ENCODE measurements at places on chromosomes 5 and 9.

DNA sequence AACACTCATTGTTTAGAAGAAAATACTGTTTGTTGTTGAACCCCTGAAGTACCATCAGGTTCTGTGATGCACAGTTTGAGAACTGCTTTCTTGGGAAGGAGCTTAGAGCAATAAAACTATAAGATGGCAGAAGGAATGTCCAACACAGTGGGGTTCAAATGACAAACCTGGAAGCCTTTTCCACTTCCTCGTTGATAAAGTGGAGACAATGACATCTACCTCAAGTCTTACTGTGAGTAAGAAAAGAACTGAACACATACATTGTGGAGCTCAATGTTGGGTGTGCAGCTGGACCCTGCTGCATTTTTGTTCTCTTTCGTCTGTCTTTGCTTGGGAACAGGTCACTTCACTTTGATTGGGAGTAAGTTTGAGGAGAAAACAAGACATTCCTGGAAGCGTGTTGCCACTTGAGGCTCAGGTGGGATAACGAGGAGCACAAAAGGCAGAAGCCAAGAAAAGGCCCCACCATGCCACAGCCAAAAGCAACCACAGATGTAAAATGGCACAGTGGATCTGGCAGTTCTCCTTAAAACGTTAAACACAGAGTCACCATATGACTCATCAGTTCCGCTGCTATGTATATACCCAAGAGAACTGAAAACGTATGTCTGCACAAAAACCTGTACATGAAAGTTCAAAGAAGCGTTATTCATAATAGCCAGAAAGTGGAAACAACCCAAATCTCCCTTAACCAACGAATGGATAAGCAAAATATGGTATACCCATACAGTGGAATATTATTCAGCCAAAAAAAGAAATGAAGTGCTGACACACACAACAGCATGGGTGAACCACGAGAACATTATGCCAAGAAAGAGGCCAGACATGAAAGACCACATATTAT lies 42.9 kb upstream of the SUB1 start:
- DNase-seq: no peak

- no peak for DNase-seq
These were observed 403.0 kb downstream of the HINT1 start for GRCh38 chr5:130762031-130762430.

DNA sequence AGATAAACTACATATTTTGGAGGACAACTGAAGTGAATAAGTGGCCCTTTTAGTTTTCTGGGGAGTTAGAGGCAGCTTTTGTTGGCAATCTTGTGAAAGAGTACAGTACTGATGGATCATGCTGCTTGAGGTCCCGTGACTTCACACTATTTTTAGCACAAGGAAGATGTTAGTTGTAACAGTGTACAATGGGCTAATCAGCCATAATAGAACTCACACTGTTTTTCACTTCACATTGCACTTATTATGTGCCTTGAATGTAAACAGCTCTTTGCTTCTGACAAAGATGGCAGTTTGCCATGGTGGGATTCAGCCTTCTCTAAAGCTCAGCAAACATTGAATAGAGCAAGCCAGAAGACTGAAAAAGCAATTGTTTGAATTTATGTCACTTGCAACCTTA lies 176.7 kb upstream of the ZNF608 start:
- DNase-seq: no peak

DNA sequence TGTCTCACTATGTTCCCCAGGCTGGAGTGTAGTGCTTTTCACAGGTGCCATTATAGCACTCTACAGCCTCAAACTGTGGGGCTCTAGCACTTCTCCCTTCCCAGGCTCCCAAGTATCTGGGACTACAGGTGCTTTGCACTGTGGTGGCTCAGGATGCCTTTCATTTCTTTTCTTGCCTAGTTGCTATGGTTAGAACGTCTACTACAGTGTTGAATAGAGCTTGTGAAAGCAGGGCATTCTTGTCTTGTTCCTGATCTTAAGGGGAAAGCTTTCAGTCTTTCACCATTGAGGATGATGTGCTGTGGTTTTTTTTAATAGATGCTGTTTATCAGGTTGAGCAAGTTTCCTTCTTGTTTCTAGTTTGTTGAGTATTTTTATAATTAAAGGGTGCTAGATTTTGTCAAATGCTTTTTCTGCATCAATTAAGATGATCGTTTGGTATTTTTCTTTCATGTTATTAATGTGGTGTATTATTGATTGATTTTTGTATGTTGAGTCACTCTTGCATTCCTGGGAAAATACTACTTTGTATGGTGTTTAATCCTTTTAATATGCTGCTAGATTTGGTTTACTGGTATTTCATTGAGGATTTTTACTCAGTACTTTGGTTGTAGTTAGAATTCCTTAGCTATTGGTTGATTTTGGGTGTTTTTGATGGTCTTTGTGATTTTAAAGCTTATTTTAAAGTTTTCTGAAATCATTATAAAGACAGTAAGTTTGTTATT lies 35.6 kb downstream of the GPBP1 start:
- no peak for DNase-seq

- no peak for DNase-seq
These were observed 411.9 kb upstream of the ARRDC3 start for GRCh38 chr5:91794856-91795548.

- DNase-seq: no peak
These were observed 759 bp downstream of the GEMIN5 start for GRCh38 chr5:154937186-154937717.

DNA sequence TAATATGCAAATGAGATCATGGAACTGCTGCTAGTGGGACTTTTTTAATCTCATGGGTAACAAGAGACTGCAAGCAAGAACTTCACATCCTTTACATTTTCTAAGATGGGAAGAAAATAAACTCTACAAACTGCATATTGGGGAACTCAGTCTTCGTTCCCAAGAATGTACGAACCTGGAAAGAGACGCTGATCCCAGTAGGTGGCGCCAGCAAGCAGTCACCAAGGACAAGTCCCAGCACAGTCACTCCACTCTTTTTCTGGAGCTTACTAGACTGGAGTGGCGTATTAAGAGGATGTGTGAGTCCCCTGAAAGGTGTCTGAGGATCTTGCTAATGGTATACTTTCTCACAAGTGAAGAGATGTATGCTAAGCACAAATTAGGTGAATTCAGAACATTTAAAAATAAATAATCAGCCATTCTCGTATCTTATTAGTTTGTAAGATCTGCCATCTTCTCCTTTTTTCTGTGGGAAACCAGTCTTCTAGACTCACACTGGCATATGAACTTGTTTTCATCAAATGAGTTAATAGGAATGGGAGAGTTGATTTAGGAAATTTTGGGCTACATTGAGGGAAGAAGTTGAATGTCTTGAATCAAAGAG lies 16.0 kb upstream of the PUM3 start:
- DNase-seq: peak; percentile 34

GRCh38 chr5:56159521-56159947 lies 73.6 kb downstream of the ANKRD55 start:
- no peak for DNase-seq

DNA sequence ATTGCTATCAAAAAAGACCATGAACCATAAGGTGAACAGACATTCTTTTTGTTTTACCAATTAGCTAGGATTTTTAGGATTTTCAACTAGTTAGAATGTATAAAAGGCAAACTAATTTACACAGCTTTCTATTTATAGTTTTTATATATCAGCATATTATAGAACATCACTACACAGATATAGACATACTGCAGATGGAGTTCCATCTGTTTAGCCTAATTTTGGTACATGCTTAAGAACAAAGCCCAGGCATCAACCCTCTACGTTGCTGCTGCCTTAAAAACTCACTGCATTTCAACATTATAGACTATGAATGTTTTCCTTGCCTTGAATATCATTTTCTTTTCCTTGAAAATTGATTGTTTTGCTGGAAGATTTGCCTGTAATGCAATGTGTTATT lies 2227.5 kb upstream of the C9orf72 start:
- DNase-seq: no peak

DNA sequence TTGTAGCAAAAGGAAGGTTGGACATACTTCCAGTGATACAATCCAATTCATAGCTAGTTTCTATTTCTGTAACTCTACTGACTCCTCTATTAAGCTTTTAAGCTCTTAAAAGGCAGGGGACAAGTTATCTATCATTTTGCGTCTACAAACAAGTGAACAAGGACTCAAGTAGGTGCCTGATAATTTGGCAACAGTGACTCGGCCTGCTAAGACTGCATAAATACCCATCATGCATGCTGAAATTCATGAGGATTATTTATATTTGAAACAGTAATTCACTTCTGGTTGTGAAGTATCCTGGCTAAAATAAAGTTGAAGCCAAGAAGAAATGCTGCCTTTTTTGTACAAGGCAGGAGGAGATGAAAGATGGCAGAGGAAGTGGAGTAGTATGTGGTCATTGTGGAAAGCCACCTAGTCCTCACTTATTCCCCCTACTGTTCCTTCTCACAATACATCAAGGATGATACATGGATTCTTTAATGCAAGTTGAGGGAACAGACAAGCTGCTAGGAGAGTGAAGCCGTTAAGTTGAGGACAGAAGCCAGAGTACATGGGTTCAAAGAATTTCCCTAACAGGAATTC lies 74.0 kb downstream of the MRPS27 start:
- DNase-seq: no peak

- DNase-seq: no peak
These were observed 42.5 kb downstream of the KLHL3 start for GRCh38 chr5:137693307-137693950.

GRCh38 chr9:84597131-84597530 lies 72.4 kb upstream of the NTRK2 start:
- DNase-seq: no peak

DNA sequence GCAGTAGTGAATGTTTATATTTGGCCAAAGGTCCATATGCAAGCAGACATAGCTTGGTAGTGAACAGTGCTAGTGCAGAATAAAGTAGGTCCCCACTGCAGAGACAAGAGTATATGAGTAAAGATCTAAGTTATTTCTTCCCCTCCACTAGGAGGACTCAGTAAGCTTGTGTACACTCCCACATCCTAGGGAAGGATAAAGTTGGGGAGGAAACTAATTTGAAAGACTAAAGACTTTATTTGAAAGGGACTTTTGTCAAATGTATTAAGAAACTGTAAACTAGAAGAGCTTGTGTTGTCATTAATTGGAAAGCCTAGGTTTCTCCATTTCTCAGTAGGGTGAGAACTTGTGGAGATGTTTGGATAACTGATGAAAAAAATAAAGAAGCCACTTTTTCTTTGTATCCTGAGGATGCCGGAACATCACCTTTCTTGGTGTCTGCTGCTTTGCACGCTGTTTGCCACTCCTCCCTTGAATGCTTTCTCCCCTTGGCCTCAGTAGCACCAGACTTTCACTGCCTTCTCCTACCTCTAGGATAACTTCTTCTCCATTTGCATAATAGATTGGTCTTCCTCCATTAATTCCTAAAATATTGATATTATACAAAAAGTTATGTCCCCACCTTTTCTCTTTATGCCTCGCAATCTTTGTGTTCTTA lies 329.0 kb downstream of the PARP8 start:
- no peak for DNase-seq

DNA sequence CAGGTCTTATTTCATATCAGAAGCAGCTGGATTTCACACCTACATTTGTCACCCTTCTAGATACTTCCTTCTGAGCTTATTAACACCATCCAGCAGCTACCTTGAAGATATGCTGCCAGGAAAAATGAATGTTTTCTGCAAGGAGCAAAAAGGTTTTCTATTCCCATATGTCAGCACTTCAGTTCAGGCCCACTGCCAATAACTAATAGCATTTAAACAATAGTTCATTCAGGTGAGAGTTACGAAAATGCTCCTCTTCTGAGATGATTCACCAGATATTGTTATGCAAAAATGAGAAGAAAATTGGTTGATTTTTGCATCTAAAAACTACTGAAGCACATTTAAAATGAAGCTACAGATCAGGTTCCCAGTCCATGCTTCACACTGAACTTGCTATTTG lies 56.4 kb upstream of the ISL1 start:
- DNase-seq: no peak

DNA sequence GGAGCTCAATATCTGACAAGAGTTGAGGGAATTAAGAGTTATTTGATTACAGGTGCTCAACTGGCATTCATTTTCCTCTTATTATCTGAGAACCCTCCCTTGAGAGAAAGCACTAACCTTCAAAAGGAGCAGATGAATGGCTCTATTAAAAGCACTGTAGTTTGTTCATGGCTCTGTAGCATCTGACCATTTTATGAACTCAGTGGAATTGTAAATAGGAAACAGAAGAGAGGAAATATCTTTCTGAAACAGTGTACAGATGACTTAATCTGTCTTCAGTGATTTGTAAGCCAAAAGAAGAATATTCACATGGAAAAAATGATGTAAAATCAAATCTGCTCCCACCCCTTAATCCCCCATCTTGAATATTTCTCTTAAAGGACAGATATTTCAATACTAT lies 810.4 kb upstream of the GRAMD2B start:
- no peak for DNase-seq

DNA sequence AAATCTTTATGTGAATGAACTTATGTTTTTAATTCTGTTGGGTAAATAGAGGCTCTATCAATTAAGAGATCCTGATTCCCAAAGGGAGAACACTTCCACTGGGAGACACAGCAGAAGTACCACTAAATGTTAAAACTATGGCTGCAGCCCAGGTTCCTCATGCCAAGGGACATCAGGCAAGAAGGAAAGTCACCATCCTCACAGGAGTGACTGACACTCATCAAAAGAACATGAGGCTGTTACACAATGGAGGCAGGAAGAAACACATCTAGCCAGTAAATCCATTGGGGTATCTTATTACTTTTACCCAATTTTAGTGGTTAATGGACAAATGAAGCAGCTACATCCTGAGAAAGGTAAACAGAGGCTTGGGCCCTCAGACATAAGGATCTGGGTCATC lies 94.4 kb downstream of the MAPKAP1 start:
- no peak for DNase-seq

GRCh38 chr5:91541696-91542095 lies 158.6 kb upstream of the ARRDC3 start:
- DNase-seq: no peak

- no peak for DNase-seq
These were observed 111.2 kb downstream of the UNC13B start for GRCh38 chr9:35272989-35273388.

DNA sequence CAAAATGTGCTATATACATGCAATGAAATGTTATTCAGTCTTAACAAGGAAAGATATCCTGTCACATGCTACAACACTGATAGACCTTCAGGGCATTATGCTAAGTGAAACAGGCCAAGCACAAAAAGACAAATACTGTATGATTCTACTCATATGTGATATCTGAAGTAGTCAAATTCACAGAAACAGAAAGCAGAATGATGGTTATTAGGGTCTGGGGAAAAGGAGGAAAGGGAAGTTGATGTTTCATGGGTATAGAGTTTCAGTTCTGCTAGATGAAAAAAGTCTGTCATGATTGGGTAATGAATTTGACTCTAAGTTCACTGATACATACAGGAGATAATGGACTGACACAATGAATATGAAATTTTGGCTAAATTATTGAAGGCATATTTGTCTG lies 11.2 kb upstream of the RIC1 start:
- DNase-seq: no peak

DNA sequence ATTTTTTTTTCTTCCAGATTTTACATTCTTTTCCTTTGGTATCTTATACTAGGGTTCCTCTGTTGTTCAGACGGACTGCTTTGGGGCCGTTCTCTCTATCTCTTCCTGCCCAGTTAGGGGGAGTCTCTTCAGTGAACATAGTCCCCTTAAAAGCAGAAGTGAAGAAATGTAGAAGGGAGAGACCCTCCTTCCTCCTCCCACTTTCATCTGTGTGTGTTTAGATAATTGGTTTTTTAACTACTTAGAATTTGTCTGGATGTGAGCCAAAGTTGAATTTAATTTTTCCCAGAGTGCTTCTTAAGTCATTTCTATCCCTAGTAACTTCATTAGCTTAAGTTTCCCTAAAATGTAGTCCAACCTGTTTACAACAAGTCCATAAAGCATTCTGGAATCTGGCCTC lies 167.5 kb downstream of the HACD4 start:
- no peak for DNase-seq

GRCh38 chr5:175542232-175542965 lies 64.0 kb downstream of the SFXN1 start:
- no peak for DNase-seq
